ENCODE measurements at places on chromosomes 4 and X.
A peak's percentile ranks its signal among the peaks of the same experiment; 100 is the strongest.

GRCh38 chrX:9707306-9708033 is 58.2 kb downstream of the GPR143 start:
- no peak for DNase-seq

- DNase-seq = no peak
These were observed 25.9 kb upstream of the FAM241A start for GRCh38 chr4:112119353-112119783.

- no peak for DNase-seq
These were observed 163.3 kb downstream of the MID1 start for GRCh38 chrX:10457092-10457491.

DNA sequence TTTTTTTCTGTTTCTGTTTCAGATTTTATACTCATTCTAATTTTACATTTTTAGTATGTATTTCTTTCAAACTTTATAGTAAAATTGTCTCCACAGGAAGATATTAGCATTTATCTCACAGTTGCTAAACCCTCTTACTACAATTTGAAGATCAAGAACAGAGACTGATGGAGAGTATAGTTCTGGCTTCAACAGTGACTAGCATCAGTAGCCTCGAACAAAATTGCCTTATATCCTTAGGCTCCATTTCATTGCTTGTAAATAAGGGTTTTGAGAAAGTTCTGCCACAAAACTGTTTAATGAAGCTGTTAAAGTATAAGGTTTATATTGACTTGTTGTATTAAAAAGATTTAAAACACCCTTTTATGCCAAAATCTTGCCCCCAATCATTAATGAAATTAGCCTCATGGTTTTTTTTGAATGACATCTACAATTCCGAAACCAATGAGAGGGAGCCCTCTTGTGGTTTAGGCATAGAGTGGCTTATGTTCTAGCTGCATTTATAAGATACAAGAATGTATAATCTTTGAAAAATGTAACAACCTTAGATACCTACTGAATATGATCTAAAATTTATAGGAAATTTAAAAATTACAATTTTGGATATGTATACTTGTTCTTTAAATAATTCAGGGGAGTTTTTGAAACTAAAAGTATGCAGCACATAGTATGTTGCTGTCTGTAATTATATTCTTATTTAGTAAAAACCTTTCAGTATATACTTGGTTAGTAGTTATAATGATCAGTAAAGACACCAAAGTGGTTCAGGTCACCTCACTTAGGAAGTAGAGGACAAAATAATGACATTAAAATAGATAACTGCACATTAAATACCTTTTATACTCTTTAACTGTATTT is 109.8 kb upstream of the HPGD start:
- DNase-seq = peak; percentile 13

GRCh38 chrX:103629318-103630170 is 769 bp downstream of the TCEAL1 start:
- peak; percentile 77 for DNase-seq
